Stimulated activated CD8-positive, alpha-beta memory T cell treated with anti-CD3 and anti-CD28 coated beads, Interleukin-7, amount 100 ng/mL, for 1 hour (primary cell): ENCODE measurements at places on chromosomes 4 and X.

GRCh38 chr4:171676555-171677215, 136.5 kb upstream of the GALNTL6 start:
- no peak for DNase-seq

- no peak for DNase-seq
Measured at GRCh38 chrX:45771560-45772340, 571.1 kb upstream of the DIPK2B start.

- DNase-seq: no peak
Measured at GRCh38 chrX:15653961-15654360, 10.6 kb downstream of the CLTRN start.

- DNase-seq: no peak
Measured at GRCh38 chr4:145093638-145094037, 4.4 kb downstream of the ANAPC10 start.

DNA sequence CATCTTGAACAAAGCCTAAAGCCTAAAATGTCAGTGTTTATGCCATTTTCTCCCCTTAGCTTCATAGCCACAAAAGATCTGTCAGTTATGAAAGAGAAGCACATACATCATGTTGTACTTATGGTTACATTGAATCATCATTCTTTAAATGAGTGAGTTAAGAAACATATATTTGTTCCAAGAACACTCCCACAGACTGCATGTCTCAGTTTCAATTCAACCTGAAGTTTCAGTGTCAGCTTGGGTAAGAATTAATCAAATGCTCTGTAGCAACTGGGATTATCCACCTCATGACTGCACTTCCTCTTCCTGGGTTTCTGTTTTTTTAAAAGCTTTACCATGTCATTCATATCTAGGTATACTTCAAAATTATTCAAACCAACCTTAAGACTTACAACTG, 3.9 kb upstream of the TMPRSS11B start:
- DNase-seq: no peak

DNA sequence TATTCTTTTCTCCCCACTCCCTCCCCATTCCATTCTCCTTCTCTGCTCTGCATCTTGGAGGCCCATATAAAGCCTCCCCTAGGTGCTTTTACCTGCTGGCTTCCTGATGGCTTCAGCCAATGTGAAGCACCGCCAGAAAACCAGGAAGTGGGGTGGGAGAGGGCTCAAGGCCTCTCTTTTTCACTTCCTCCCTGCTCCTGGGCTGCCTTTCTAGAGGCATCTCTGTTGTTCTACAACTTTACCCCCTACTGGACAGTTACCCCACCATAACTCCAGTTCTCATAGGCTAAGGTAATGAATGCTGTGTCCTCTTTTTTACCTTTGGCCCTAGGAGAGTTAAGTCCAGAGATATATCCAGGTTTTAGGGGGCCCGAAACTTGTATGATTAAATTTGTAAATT, 62.4 kb upstream of the PPARGC1A start:
- no peak for DNase-seq

DNA sequence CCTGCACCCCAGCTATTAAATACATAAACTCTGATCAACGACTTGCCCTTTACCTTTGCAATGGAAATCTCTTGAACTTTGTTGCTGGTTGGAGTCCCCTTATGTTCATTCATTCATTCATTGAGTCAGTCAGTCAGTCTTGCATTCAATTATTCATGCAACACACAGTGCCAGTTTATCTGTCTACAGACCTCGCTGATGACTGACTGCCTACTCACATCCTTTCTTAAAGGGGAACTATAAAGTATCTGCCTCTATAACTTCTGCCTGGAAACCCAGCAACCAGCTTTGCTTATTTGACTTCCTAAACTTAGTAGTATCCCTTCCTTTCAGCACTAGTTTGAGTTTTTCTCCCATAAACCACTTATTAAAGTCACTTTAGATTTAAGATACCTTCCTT, 620.8 kb upstream of the ADGRL3 start:
- DNase-seq: no peak

DNA sequence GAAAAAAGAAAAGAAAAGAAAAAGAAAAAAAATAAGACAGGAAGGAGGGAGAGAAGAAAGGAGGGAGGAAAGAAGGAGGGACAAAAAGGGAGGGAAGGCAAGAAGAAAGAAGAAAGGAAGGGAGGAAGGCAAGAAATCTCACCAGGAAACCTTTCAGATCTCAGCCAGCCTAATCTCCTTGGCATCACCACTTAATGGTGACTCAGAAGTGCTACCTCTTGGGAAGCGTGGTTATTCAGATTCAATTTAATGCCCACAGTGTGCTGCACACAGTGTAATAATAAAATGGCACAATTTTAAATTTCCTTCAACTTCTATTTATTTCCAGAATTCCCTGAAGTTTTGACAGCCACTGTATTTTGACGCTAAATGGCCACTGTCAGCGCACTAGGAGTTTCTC, 50.3 kb downstream of the DKK2 start:
- DNase-seq: no peak

- no peak for DNase-seq
Measured at GRCh38 chr4:42385516-42385915, 11.8 kb upstream of the SHISA3 start.

DNA sequence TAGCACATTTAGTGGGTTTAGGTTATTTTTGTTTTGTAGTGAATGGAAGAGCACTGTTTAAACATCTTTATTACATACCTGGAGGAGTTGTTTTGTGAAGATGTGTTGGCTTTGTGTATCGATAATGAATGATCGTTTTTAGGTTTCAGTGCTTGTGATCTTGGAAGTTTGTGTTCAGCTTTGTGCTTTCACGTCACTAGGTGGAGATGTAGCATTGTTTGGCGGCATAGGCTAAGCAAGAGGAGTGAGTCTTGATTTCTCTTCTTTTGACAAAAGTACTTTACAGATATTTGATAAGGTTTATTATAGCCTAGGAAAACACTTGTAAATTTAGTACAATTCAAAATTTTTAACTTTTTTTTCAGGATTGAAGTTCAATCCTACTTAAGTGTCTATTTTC, 50.4 kb downstream of the PDK3 start:
- DNase-seq: no peak

DNA sequence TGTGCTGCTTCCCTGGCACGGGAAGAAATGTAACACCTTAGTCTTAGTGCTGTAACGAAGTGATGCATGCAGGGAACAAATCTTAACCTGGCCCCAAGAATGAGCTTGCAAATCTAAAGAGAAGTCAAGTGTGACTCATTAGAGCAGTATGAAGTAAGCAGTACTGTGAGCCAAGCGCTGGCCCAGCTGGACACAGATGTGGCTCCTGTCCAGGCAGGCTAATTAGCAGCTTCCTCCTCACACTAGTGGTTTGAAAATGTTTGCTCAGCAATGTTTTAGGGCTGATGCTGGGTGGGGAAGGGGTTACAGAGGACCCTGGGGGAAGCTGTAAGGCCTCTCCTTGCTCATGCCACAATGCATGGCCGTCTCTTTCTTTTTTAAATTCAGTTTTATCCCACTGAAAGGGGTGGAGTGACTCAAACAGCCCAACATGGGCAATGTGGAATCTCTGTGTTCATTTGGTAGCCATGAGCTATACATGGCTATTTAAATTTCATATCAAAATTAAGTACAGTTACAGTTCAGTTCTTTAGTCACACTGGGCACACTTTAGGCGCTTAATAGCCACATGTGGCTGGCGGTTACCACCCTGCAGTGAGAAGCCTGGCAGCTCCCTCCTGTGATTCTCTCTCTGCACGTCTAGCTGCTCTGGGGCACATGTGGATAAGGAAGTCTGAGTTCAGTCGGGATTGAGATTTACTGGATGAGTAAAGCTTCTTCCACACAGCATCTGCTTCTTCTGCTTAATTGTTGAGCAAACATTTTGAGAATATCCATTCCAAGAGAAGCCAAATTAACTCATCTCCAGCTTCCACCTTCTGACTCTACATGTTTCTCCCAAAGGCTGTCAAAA, 48.8 kb downstream of the MAP7D2 start:
- DNase-seq: no peak
